ENCODE measurements at places on chromosomes 3 and 15.

DNA sequence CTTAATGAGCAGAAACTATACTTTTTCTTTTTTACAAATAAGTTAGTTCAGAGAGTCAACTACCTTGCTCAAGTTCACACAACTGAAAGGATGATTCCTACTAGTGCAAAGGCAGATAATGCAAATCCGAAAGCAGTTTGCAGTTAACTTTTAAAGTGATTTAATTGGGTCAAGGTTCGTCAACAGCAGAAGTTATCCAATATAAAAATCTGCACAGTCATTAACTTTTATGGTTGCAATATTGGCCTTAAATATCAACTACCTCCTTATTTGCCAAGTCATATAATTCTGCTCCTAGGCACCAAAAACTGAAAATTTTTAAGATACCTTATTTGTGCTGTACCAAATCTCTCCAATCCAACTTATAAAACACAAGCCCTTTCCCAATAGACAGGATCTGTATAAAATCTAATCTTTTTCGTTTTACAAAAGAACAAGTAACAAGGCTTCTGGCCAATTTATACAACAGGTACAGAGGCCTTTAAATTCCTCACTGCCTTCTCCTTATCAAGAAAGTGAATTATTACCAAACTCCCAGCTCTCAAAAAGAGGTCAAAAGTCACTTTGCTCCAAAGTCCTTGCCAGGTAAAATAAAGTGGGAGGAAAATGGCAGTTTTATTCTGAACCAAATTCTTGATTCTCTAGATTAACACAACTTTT is 416.6 kb upstream of the NECTIN3 start:
- no peak for DNase-seq

DNA sequence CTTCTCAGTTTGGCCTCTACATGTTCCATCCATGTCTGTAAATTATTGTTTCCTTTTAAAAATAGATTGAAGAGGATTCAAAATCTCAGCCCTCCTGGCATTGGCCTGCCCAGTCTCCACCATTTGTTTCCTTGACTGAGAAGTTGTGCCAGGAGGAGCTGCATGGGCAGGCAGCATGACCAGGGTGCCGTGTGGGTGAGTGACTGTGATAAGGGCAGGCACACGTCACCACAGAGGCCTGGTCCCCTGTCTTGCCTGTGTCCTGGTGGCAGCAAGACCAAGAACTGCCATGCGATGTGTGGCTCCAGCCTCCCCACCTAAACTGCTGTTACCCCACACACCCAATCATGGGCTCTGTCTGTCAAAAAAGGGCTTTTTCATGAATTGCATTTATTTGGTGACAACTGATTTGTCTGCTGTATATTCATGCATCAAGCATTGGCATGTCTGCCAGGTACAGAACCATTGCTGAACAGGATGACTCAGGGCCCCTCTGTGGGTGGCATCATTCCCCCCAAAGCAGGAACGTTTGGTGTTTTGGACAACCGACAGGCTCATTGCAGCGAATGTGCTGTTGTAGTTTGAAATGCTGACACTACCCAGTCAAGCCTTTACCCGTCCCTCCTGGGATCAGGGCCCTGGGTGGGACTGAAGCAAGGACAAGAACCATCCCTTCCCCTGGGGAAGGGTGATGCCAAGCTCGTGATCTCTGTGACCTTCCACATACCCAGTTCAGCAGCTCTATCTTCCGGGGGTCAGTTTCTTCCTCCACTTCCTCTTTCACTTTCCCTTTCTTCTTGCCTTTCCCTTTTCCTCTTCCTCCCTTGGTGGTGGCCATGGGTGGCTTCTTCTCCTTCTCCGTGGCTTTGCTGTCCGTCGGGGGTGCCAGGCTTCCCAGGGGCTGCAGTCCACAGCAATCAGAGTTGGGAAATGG is 51.6 kb downstream of the TRPM1 start:
- DNase-seq = no peak

DNA sequence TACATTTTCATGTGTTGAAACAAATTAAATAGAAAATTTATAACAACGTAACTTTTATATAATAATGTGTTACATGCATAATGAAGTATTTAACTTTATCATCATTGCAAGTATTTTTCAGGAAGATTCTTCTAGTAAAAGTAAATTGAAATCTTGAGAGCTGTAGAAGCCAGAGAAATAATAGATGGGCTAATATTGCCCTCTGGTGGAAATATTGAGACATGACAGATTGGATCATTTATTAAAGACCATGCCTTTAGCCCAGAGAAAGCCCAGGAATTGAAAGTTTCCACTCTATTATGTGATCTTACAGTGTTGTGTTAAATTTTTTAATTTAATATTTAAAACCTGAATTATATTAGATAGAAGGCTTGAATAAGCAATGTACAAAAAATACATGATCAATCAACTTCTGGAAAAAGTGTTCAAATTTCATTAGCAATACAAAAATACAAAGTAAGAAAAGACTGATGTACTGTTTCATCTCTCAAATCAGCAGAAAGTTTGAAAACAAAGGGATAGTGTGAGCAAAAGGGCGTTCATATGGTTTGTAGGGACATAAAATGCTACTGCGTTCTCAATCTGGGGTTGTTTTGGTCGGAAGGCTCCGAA is 52.7 kb upstream of the SPTSSB start:
- no peak for DNase-seq

- DNase-seq = no peak
These were observed 65.1 kb upstream of the EPHA3 start for GRCh38 chr3:89042236-89042835.

GRCh38 chr3:47421741-47422649 is 41.2 kb downstream of the PTPN23 start:
- no peak for DNase-seq

DNA sequence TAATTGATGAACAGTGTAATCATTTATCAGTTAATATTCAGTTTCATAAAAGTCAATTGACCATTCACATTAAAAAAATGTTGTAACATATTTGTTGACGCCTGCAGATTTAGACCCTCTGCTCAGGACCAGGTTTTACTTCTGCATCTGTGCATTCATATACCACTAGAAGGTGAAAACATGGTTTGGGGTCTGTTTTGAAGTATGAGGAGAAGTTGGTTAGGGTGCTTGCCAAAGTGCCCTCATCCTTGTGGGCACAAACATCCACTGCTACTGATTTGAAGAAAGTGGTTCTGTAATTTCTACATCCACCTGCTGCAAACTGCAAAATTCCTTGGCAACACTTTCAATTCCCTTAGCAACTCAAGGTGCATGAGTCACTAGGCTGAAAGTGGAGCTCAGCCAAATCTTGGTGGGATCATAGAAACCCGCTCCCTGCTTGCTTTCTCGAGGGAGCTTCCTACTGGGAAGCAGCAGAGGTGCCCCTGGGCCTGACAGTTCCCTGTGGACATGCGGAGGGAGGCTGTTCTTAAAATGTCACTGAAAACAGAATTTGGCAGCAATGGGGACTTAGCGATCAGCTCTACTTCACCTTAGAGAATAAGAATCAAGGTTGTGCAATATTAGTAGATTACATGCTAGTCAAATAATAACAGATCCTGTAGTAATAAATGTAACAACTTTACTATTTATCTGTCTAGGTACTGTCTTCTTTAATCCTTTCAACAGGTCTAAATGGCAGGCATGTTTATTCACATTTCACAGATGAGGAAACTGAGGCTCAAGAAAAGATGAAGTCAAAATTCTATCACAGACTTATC is 301.0 kb upstream of the TBL1XR1 start:
- no peak for DNase-seq

GRCh38 chr3:193813501-193813830 is 220.5 kb downstream of the OPA1 start:
- no peak for DNase-seq

DNA sequence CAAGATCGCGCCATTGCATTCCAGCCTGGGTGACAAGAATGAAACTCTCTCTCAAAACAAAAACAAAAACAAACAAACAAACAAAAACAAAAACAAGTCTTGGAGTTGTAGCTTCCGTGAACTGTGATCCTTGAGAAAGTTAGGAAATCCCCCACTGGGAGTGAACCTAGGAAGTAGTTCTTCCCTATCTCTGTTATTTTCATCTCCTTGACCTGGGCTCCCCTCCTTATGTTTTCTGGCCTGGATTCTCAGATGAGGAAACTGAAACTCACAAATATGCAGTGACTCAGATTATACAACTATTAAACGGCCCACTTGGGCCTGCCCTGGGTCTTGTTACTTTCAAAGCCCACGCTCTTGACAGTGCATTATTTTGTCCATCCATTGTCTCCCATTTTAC is 29.7 kb downstream of the SAXO2 start:
- no peak for DNase-seq

- DNase-seq = no peak
These were observed 50.9 kb downstream of the FRMD5 start for GRCh38 chr15:44144184-44144583.

DNA sequence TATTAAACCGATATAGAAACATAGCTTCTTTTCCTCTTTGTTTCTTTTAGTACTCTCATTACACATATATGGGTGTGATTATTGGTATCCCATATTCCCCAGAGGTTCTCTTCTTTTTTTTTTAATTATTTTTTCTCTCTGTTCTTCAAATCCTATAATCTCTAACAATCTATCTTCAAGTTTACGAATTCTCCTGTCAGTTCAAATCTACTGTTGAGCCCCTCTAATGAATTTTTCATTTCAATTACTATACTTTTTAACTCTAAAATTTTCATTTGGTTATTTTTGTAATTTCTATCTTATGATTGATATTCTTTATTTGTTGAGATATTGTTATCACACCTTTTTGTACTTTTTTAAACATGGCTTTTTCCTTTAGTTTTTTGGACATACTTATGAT is 64.1 kb downstream of the RSL24D1 start:
- no peak for DNase-seq

DNA sequence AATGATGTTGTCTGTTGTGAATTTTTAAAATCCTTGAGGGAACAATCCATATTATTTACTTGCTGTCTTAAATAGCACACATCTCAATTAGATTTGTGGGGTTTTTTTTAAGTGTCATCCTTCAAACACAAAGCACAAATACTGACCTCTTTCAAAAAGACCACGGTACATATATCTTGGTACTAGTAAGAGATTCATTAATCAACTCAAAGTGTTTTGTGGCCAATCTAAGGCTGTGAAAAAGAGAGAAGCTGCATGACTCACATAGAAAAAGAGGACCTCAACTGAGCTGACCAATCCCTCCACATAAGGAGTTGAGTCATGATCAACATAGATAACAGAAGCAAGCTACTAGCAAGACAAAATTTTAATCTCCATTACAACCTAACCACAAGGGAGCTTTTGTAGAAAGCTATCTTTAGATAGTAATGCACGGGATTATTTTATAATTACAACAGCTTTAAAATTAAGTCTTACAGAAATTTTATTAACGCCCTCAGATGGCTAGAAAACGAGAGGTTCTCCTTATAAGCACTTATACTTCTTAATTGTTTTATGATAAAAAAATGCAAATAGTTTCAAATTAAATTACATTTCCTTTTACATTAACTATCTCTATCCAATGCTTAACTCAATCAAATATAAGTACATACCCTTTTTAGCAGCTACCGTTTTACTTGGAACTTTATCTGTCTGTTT is 60.5 kb downstream of the TOP2B start:
- DNase-seq = no peak

GRCh38 chr15:32953533-32953910 is 235.7 kb downstream of the GREM1 start:
- DNase-seq = no peak

GRCh38 chr3:30639937-30640336 is 33.5 kb downstream of the TGFBR2 start:
- no peak for DNase-seq

DNA sequence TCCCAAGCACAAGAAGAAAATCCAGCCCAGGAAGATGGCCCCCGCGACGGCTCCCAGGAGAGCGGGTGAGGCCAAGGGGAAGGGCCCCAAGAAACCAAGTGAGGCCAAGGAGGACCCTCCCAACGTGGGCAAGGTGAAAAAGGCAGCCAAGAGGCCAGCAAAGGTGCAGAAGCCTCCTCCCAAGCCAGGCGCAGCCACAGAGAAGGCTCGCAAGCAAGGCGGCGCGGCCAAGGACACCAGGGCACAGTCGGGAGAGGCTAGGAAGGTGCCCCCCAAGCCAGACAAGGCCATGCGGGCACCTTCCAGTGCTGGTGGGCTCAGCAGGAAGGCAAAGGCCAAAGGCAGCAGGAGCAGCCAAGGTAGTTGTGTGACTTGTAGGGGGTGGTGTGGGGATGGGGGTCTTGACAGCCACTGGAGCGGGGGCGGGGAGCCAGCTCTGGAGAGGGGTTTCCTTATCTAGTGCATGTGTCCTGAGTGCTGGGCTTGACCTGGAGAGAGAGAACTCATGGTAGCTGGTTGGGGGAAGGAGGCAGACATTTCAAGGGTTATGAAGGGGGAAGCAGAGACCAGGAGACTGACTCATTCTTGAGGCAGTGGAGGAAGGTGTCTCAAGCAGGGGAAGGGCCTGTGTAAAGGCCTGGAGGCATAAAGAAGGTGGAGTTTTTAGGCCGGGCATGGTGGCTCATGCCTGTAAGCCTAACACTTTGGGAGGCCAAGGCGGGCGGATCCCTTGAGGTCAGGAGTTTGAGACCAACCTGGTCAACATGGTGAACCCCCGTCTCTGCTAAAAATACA is 6.2 kb downstream of the H1-8 start:
- DNase-seq = no peak

GRCh38 chr15:69297642-69298353 is 914 bp upstream of the PAQR5 start:
- no peak for DNase-seq

GRCh38 chr3:23612296-23612891 is 193.4 kb upstream of the UBE2E1 start:
- DNase-seq = no peak

DNA sequence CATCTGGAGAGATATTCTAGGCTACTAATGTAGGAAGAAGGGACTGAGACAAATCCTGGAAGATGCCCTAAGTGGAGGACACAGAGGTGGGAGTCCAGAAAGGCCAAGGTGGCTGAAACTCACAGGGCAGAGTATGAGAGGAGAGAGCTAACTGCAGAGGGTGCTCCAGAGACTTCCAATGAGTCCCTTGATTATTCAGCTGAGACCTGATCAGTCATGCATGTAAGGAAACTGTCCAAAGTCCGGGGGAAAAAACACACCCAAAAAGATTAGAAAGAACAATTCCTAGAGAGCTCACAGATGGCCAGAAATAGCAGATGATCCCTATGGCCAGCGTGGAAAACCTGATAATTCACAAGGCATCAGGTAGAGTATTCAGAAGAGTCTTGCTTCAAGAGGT is 18.7 kb upstream of the FOXP1 start:
- no peak for DNase-seq

- no peak for DNase-seq
These were observed 1076.3 kb upstream of the EPHA6 start for GRCh38 chr3:95738045-95738444.

- DNase-seq = peak; percentile 36
These were observed 23.5 kb upstream of the SLC4A7 start for GRCh38 chr3:27507515-27508266.

- DNase-seq = no peak
These were observed 130.0 kb upstream of the NR2F2 start for GRCh38 chr15:96200357-96200967.

All from LNCaP clone FGC (cell line).